ENCODE measurements at places on chromosomes 7 and 10.

- DNase-seq = no peak
These were observed 107.3 kb downstream of the AHR start for GRCh38 chr7:17405786-17406185.

DNA sequence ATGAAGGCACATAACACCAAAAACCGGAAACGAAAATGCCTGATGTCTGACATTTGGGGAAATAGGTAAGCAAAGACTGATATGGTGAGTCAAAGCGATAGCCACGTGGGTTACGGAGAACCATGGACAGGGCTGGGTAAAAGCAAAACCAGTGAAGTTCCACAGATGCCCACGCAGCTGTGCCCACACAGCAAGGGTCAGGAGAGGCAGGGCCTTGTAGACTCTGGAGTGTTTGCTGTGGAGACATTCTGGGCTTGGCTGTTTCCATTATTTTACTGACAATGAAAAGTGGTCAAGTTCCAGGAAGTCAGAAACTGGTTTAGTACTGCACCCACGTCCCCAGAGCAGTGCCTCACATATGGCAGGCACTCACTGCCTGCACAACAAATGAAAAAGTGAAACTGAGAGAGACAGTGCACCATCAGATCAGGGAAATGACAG lies 148.7 kb downstream of the ZMYND11 start:
- DNase-seq = no peak

DNA sequence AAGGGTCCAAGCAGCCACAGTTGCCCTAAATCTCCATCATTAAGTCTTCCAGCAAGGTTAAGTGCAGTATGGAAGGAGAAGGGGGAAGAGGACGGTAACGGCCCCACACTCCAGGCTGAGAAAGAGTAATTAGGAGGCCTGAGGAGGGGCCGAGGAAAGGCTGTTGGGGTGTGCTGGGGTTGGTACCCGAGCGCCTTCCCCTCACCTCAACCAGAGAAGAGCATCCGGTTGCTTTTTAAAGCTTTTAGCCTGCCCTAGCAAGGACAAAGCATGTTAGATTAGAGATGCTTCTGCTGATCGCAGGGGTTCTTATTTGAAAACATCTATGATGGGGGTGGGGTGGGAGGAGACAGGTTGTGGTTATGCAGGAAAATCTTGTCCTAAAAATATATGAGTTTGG lies 9.0 kb upstream of the ZSCAN21 start:
- DNase-seq = no peak

- no peak for DNase-seq
These were observed 49.6 kb downstream of the BPGM start for GRCh38 chr7:134696261-134696660.

- no peak for DNase-seq
These were observed 705.5 kb downstream of the LRMDA start for GRCh38 chr10:76136961-76137360.

DNA sequence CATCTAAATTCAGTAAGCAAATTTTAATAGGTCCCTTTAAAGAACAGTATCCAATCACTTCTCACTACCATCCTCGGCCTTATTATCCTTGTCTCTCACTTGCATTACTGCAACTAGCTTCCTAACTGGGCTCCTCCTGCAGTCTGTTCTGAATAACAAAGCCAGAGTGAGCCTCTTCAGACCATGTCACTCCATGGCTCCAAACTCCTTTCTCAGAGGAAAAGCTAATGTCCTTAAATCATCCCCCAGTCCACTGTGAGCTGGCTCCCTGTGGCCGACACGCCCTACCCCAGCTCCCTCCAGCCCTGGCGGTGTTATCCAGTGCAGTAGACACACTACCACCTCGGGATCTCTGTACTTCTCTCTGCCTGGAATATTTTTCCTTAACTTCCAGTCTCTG lies 80.0 kb downstream of the EPC1 start:
- DNase-seq = no peak

DNA sequence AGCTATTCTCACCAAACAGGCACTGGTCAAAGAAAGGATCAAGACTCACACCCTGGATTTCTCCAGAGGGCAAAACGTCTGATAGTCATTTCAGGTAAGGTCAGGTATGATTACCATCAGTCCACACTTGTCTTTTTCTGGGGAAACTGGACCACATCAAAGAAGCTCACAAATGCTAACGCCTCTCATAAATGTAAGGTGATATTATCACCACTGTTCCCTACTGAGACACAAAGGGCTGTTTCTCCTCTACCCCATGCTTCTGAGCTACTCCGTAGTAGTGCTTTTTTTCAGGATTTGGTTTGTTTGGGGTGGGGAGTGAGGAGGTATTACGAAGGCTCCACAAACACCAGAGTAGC lies 51.6 kb downstream of the CREB3L2 start:
- DNase-seq = no peak

DNA sequence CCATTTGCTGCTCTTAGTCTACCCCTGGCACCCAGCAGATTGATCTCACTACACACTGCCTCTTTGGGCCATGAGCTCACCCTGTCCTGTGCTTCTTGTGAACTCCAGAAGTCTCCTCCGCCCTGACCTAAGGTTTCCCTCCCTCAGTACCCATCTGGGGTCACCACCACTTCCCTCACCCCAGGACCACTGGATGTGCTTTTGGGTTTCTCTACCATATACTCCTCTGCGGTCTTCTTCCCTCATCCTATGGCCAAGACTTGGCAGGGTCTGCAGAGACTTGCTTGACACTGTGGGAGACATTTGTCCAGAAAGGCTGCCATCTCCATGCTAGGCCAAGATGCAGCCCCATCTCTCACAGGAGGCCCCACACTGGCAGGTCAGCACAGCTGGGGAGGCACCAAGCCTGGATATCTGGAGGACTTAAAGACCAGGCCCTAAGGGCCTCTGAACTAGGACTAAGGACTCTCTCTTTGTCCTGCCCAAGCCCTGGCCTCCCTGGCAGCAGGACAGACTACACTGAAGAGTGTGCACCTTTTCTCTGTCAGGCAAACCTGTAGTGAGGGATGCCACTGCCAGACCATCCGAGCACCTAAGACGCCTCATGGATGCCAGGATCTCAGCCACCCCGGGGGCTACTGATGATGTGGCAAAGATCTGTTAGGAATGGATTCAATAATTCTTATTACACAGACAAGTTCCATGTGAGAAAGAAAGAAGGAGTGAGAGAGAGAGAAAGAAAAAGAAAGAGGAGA lies 134.6 kb downstream of the ZNF467 start:
- DNase-seq = no peak

DNA sequence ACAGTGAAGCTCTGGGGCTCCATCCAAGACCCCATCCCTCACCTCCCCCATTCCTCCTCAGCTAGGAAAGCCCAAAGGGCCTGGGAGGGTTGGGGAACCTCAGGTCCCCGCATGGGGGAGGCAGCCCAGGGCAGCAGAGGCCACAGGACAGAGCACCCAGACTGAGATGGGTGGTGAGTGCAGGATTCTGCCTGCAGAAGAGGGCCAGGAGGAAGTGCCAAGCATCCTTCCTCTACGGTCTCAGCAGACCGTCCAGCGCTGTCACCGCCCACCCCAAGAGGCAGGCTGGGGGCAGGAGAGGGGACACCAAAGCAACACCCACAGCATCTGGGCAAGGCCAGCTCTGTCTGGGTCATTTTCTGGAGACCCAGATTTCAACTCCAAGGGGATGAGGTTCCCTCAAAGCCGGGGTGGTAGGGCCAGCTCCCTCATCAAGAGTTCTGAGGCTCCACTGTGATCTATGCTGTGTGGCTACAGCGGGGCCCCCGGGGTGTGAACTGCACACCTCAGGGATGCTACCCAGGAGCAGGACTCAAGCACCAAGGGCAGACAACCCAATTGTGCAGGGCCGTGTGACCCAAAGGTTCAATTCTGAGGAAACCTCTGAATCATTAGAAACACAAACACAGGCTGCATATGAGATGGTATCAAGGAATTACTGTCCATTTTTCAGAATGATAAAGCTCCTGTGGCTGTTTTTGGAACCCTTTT lies 46.8 kb downstream of the CAMK2B start:
- no peak for DNase-seq

- no peak for DNase-seq
These were observed 890.0 kb downstream of the GRM8 start for GRCh38 chr7:126362746-126363145.

- DNase-seq = no peak
These were observed 8.6 kb upstream of the BET1 start for GRCh38 chr7:94012746-94013145.
